ENCODE measurements at places on chromosomes 3 and 15.

DNA sequence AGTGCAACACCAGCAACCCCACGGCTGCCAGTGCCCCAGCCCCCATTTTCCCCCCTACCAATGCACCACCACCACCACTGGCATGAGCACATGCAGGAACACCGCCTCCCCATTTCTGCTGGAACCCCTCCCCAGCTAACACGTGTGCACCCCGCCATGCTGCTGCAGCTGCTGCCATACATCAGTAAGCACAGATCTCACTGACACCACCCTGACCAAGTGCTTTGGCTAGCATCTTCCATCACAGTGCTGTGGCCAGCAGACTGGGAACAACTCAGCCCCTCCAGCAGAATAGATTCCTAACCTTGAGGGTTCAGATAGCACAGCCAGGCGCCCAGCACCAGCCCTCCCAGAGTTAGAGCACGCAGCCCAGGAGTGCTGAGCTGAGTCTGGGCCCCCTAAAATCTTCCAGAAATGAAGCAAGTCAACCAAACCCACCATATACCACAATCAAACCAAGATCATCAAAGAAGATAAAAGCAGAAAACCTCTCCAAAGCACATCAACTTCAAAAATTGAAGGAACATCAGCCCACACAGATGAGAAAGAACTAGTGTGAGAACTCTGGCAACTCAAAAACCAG lies 81.2 kb upstream of the CDV3 start:
- no peak for DNase-seq
- no peaks in the 10 kb centered on the region for H3K27me3 ChIP-seq
- H3K27ac ChIP-seq = no peak overlapping the region
- peaks cover 16% of the 10 kb centered on the region for H3K4me1 ChIP-seq
- H3K36me3 ChIP-seq = no peaks in the 10 kb centered on the region
- no peak overlapping the region for H3K4me3 ChIP-seq

- no peak overlapping the region for H3K27ac ChIP-seq
- DNase-seq = no peak
- H3K36me3 ChIP-seq = peaks cover 50% of the 10 kb centered on the region
- no peaks in the 10 kb centered on the region for H3K27me3 ChIP-seq
- H3K4me3 ChIP-seq = no peak overlapping the region
These were observed 46.1 kb downstream of the RFTN1 start for GRCh38 chr3:16467393-16467792.

GRCh38 chr3:114427285-114428043 lies 133.6 kb downstream of the TIGIT start:
- no peak for DNase-seq
- peaks cover 9% of the 10 kb centered on the region for H3K27me3 ChIP-seq
- no peaks in the 10 kb centered on the region for H3K4me1 ChIP-seq
- no peak overlapping the region for H3K4me3 ChIP-seq
- H3K36me3 ChIP-seq = no peaks in the 10 kb centered on the region

DNA sequence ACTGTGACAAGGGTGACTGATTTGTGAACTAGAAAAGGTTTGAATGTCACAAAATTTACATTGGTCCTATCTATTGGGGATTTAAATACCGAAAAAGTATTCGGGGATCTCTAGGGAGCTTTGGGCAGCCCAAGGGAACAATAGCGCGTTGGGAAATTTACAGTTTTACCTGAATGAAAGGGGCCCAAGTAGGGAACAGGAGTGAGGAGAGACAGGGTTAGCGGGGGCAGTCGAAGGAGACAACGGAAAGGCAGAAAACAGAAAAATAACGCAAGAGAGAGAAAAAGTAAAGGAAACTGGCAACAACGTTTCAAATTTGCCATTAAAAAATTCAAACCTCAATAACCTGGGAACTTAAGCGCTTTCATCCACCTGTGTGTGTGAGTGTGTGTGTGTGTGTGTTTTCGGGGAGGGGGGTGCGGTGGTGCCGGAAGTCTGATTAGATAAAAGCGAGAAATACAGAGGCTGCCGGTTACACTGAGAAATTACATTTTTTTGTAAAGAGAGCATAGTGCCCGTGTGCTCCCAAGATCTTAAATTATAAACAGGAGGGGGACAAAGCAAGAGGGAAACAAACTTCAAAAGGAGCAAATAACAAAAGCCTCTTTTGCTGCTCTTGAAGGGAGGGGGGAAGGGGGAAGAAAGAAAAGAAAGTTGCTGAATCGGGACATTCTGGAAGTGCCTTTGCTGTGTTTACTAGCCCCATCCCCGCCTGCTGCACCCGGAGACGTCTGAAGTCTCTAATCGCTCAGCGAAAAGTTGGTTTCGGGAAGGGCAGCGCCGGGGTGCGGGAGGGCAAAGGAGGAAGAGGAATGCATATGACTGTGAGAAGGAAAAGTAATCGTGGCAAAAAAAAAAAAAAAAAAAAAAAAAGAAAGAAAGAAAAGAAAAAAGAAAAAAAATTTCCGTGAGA lies 721 bp upstream of the ZIC1 start:
- peaks cover 23% of the 10 kb centered on the region for H3K36me3 ChIP-seq
- H3K27me3 ChIP-seq = no peaks in the 10 kb centered on the region
- peaks cover 43% of the 10 kb centered on the region for H3K4me1 ChIP-seq

DNA sequence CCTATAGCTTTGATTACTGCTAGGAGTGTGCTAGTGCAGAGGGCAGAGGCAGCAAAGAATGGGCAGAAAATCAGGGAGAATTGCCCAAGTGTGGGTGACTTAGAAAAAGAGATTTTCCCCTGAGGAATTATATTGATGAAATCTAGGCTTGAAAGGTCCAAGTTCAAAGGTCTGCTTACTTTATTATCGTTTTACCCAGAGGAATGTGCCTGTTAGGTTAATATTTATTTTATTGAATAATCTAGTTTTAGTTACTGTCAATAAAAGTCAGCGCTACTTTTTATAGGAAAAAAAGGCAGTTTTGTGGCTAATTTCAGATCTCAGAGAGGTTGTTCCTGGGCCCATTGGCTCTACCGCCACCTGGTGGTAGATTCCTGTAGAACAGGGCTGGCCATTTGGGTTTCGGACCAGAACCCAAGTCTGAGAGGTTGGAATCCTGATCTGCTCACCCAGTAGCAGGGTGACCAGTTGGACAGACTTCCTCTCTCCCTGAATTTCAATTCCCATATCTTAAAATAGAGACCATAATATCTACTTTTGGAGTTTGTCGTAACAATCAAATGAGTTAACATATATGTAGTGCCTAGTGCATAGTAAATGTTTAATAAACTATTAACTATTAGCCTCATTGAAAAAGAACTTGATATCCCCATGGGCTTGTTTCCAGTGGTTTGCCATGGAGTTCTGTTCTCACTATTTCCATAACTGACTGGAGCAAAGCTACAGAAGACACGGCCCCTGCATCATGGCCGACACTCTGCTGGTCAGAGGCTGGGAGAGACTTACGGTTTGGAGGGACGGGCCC lies 62.7 kb upstream of the ZNF148 start:
- H3K27me3 ChIP-seq = no peaks in the 10 kb centered on the region
- peak; percentile 86 for DNase-seq
- peaks cover 7% of the 10 kb centered on the region for H3K36me3 ChIP-seq
- H3K4me1 ChIP-seq = peaks cover 8% of the 10 kb centered on the region

GRCh38 chr3:194623449-194624290 lies 9.5 kb downstream of the TMEM44 start:
- peaks cover 31% of the 10 kb centered on the region for H3K36me3 ChIP-seq
- H3K27me3 ChIP-seq = no peaks in the 10 kb centered on the region
- no peak overlapping the region for H3K27ac ChIP-seq
- H3K4me3 ChIP-seq = no peak overlapping the region

DNA sequence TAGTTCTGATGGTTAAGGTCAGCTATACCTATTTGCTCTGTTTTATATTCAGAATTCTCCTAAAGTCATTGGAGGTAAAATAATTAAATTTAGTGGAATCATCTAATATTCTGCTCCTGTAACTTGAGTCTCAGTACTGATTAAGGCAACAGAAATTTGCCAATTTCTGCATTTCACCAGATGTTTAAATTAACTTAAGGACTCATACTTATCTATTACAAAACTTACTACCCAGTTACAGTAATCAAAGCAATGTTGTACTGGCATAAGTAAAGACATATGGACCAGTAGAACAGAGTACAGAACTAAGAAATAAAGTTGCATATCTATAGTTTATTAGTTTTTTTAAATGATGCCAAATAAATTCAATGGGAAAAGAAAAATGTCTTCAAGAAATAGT lies 1043.8 kb downstream of the OTOL1 start:
- DNase-seq = no peak
- H3K4me3 ChIP-seq = no peak overlapping the region
- no peaks in the 10 kb centered on the region for H3K4me1 ChIP-seq

GRCh38 chr15:48427960-48428547 lies 96.8 kb downstream of the DUT start:
- peak overlapping the region; percentile 77 for H3K27ac ChIP-seq
- H3K4me1 ChIP-seq = peaks cover 38% of the 10 kb centered on the region
- H3K4me3 ChIP-seq = no peak overlapping the region
- DNase-seq = no peak
- peaks cover 77% of the 10 kb centered on the region for H3K36me3 ChIP-seq

GRCh38 chr3:191362524-191363090 lies 32.3 kb upstream of the UTS2B start:
- H3K4me3 ChIP-seq = no peak overlapping the region
- H3K36me3 ChIP-seq = peaks cover 75% of the 10 kb centered on the region
- DNase-seq = no peak
- H3K27me3 ChIP-seq = no peaks in the 10 kb centered on the region
- no peak overlapping the region for H3K27ac ChIP-seq

GRCh38 chr3:54660714-54661132 lies 267.1 kb downstream of the LRTM1 start:
- H3K27me3 ChIP-seq = no peaks in the 10 kb centered on the region
- H3K4me3 ChIP-seq = no peak overlapping the region
- no peak for DNase-seq

GRCh38 chr15:66670762-66671580 lies 31.1 kb upstream of the SMAD6 start:
- H3K36me3 ChIP-seq = peaks cover 2% of the 10 kb centered on the region
- no peaks in the 10 kb centered on the region for H3K4me1 ChIP-seq
- no peak overlapping the region for H3K27ac ChIP-seq
- no peaks in the 10 kb centered on the region for H3K27me3 ChIP-seq
- no peak overlapping the region for H3K4me3 ChIP-seq

DNA sequence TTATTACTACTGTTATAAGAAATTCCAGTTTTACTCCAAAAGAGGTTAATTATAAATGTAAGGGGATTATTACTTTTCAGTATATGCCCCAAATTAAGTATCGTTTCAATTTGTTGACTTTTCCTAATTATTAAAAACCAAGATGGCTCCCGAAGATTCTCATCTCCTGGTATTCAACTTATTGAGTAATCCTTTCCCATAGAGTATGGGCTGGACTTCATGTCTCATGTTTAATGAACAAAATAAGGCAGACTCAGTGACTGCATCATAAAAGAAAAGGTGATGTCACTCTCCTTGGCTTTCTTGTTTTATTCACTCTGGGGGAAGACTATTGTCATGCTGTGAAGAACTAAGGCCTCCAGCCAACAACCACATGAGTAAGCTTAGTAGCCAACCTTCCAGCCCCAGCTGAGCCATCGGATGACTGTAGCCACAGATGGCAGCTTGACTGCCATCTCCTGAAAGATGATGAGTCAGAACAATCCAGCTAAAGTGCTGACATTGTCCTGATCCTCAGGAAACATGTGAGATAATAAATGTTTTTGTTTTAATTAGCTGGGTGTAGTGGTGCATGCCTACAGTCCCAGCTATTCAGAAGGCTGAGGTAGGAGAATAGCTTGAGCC lies 17.3 kb downstream of the IGF2BP2 start:
- H3K27ac ChIP-seq = peak overlapping the region; percentile 50
- H3K4me3 ChIP-seq = no peak overlapping the region
- peaks cover 48% of the 10 kb centered on the region for H3K4me1 ChIP-seq
- DNase-seq = no peak
- no peaks in the 10 kb centered on the region for H3K27me3 ChIP-seq
- H3K36me3 ChIP-seq = peaks cover 17% of the 10 kb centered on the region

GRCh38 chr3:98971169-98971681 lies 69.7 kb upstream of the DCBLD2 start:
- H3K27ac ChIP-seq = peak overlapping the region; percentile 92
- H3K4me1 ChIP-seq = peaks cover 48% of the 10 kb centered on the region
- peaks cover 3% of the 10 kb centered on the region for H3K36me3 ChIP-seq
- H3K4me3 ChIP-seq = peak overlapping the region; percentile 32

DNA sequence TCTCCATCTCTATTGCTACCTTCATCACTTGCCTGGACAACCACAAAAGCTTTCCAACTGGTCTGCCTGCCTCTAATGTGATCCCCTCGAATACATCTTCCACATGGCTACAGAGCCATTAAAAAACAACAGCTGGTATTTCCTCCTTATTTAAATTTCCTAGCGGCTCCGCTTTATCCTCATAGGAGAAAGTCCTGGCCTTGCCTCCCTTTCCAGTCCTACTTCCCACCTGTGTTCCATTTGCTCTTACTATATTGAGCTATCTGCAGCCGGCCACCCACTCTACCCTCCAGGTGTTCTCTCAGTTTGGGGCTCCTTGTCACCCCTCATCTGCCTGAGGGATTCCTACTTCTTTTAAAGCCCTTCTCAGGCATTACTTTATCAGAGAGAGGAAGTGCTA lies 49.7 kb upstream of the TSPAN3 start:
- H3K36me3 ChIP-seq = no peaks in the 10 kb centered on the region
- H3K27me3 ChIP-seq = no peaks in the 10 kb centered on the region
- no peak overlapping the region for H3K4me3 ChIP-seq
- H3K27ac ChIP-seq = peak overlapping the region; percentile 79
- DNase-seq = no peak
- peaks cover 39% of the 10 kb centered on the region for H3K4me1 ChIP-seq

- H3K4me1 ChIP-seq = no peaks in the 10 kb centered on the region
- H3K27me3 ChIP-seq = peaks cover 2% of the 10 kb centered on the region
- H3K4me3 ChIP-seq = no peak overlapping the region
- DNase-seq = no peak
- H3K36me3 ChIP-seq = no peaks in the 10 kb centered on the region
- no peak overlapping the region for H3K27ac ChIP-seq
These were observed 1.2 kb downstream of the FAM3D start for GRCh38 chr3:58665405-58665804.

DNA sequence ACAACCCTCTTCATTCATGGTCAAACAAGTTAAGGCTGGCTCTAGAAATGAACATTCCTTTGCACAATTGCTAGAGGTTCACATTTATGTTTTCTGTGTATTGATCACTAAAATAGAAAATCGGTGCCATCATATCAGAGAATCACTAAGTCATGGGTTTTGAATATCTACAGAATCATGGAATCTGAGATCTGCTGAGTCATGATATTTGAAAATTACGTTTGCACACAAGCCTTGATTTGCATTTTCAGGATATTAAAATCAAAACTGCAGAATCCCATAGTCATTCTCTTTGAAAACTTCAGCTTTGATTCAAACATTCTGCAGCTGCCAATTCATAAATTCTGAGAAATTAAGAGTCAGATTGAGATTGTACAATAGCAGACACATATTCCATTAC lies 26.1 kb upstream of the CHRNA7 start:
- H3K27ac ChIP-seq = no peak overlapping the region
- DNase-seq = no peak
- H3K4me1 ChIP-seq = no peaks in the 10 kb centered on the region
- H3K36me3 ChIP-seq = no peaks in the 10 kb centered on the region

GRCh38 chr3:134315286-134316106 lies 58.8 kb downstream of the AMOTL2 start:
- H3K27me3 ChIP-seq = no peaks in the 10 kb centered on the region
- no peaks in the 10 kb centered on the region for H3K36me3 ChIP-seq
- peak overlapping the region; percentile 91 for H3K27ac ChIP-seq
- H3K4me3 ChIP-seq = no peak overlapping the region
- DNase-seq = peak; percentile 94
- H3K4me1 ChIP-seq = peaks cover 73% of the 10 kb centered on the region

- no peaks in the 10 kb centered on the region for H3K36me3 ChIP-seq
- peaks cover 6% of the 10 kb centered on the region for H3K27me3 ChIP-seq
- no peaks in the 10 kb centered on the region for H3K4me1 ChIP-seq
- H3K4me3 ChIP-seq = no peak overlapping the region
- DNase-seq = no peak
These were observed 16.9 kb downstream of the TIGIT start for GRCh38 chr3:114310695-114311094.

- H3K27me3 ChIP-seq = no peaks in the 10 kb centered on the region
- no peaks in the 10 kb centered on the region for H3K4me1 ChIP-seq
- no peak overlapping the region for H3K27ac ChIP-seq
- peaks cover 13% of the 10 kb centered on the region for H3K36me3 ChIP-seq
These were observed 60.6 kb downstream of the SUCLG2 start for GRCh38 chr3:67593761-67594234.

All from osteocyte (in vitro differentiated cells).